ENCODE measurements at places on chromosomes 5 and 9. TPM values are rescaled to one million over a fixed set of nuclear protein-coding genes. Genes with fewer than 3 reads are reported as not detected.

DNA sequence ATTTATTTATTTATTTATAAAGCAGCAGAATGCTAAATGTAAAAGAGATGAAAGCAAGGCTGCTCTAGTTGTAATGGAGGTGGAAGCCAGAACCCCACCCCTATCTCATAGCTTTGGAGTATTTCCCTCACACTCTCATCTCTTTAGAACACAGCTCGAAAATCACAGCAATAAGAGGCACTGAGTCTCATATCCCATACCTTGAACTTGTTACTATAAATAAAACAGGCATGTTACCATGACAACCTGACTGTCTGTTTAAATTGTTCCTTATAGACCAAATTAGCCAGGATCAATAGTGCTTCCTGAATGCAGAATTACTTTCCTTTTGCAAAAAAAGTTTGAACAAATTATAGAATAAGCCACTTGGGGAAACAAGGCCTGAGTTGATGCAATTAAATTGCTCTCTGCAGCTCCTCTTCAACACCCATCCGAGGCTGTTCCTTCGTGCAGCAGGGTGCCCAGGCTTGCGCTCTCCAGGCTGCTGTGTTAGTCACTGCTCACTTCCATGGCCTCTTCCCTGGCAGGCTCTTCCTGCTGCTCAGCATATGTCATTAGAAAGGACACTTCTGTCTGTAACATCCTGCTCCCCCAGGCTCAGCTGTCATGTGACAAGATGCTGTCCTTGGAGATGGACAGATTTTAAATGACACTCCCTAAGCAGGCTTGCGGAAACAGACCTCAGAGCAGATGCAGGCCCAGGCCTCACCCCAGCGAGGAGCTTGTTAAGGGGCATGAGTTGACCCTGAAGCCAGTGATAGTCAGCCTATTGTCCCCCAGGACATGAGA, 120.2 kb downstream of the CARTPT start:
- DNase-seq, result no peak

- DNase-seq, result peak; percentile 27
These were observed 76.3 kb upstream of the PCA3 start for GRCh38 chr9:76687861-76688391.

GRCh38 chr5:65776441-65777141, 54.6 kb downstream of the NLN start:
- peak; percentile 33 for DNase-seq

Gene SNX18
- polyA plus RNA-seq, result 33.3 TPM

Gene SLC6A18
- not detected for polyA plus RNA-seq

DNA sequence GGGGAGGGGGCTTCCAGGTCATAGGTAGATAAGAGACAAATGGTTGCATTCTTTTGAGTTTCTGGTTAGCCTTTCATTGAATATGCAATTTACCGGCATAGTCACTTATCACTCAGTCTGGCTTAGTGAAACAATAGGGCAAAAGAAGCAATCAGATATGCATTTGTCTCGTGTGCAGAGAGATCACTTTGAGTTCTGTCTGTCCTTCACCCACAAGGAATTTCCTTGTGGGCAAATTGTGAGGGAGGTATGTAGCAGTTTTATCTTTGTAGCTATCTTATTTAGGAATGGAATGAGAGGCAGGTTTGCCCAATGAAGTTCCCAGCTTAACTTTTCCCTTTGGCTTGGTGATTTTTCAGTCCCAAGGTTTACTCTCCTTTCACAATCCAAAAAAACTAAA, 116.1 kb downstream of the TUSC1 start:
- no peak for DNase-seq

- no peak for DNase-seq
These were observed 70.9 kb downstream of the TRIO start for GRCh38 chr5:14213813-14214585.

DNA sequence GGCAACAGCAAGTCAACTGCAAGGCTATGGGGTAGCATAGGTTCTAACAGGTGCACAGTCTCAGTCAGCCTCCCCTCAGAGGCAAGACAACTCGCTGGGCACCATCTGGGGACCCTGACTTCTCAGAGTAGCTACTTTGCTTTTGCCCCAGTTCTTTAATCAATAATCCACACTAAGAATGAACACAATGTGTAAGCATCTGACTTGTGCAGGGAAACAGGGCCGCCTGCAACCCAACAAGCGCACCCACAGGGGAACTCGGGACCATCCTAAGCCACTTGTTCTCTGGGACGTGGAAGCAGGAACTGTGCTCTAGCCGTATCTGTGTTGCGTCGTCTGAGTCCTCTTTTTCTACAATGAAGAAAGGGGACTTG, 1.9 kb downstream of the MOB3B start:
- no peak for DNase-seq

Gene PCDHA13
- not detected for polyA plus RNA-seq

DNA sequence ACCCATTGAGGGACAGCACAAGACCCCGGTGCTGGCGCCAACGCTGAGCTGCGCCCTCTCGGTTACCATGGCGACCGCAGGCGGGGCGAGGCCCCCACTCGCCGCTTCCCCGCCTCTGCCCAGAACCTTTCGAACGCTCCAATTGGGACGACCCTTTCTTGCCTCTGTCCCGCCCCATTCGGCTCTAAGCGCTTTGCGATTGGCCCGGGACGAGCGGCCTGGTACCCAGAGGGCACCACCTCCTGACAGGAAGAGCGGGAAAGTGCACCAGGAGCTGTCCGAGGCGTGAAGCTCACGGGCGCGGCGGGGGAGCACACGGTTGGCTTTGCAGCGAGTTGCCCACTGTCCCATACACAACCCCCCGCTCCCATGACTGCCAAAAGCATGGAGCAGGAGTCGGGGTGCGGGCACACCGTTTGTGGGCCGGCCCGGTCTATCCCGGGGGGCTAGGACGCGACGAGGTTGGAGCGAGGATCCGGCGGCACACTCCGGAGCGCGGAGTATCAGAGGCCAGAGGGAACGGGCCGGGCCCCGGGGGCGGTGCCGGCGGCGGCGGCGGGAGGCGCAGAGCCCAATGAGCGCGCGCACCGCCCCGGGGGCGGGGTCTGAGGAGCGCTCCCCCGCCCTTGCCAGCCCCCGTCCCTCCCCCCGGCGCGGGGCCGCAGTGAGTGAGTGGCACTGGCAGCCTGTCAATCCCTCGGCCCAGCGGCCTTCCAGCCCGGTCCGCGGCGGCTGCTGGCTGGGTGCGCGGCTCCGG, 978 bp upstream of the PBX3 start:
- DNase-seq, result peak; percentile 65

Gene ALDH1B1
- 36.1 TPM for polyA plus RNA-seq

Gene PALM2AKAP2
- 7.8 TPM for polyA plus RNA-seq

DNA sequence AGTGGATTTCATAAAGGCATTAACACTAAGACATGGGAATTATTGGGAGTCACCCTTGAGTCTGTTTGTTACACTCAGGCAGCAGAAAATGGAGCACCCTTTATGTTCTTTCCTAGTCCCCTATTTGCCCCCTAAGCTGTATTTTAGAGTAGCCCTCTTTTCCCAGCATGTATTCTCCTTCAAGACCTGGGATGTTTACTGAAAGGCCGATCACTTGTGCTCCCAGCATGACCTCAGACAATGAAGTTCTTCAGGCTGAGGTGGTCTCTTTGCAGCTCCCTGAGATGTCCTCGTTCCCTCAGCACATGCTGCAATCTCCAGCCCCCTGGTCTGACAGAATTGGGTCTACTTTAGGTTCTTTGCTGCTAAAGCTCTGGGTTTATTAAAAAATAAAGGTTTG, 169.7 kb downstream of the YTHDC2 start:
- DNase-seq, result no peak

GRCh38 chr5:108581026-108581425, 166.7 kb upstream of the FER start:
- no peak for DNase-seq

DNA sequence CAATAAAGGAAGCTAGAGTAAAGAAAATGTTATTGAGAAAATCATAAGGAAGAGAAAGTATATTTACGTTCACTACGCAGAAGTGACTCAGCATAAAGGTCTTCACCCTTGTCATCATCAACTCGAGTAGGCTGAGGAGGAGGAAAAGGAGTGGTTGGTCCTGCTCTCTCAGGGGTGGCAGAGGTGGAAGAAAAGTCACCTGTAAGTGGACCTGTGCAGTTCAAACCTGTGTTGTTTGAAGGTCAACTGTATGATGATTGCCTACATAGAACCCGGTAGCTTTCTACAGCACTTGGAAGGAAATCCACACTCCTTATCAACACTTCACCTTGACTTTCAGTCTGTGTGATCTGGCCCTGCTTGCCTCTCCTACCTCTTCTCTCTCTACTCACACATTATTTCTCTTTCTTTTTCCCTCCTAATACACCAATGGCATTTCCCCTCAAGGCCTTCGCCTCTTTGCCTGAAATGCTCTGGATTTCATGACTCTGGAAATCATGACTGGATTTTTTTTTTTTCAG, 109.3 kb upstream of the CPEB4 start:
- DNase-seq, result no peak

DNA sequence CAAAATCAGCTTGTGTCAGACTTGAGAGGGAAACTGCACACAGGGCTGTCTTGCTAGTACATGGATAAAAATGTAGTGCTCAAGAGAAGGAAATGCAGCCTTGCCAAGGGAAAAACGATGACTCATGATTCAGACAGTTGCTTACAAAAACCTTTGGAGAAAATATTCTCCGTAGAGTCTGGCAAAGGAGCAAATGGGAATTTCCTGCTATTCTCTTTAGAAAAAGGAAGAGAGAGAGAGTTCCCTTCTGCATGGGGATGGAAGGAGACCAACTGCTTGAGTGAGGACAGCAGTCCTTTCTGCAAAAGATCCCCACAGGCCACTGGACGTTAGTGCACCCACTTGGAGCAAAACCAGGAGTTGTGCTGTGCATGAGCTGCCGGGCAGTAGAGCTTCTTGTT, 7.6 kb downstream of the IFNB1 start:
- peak; percentile 84 for DNase-seq

Gene GDNF
- 1.3 TPM for polyA plus RNA-seq

DNA sequence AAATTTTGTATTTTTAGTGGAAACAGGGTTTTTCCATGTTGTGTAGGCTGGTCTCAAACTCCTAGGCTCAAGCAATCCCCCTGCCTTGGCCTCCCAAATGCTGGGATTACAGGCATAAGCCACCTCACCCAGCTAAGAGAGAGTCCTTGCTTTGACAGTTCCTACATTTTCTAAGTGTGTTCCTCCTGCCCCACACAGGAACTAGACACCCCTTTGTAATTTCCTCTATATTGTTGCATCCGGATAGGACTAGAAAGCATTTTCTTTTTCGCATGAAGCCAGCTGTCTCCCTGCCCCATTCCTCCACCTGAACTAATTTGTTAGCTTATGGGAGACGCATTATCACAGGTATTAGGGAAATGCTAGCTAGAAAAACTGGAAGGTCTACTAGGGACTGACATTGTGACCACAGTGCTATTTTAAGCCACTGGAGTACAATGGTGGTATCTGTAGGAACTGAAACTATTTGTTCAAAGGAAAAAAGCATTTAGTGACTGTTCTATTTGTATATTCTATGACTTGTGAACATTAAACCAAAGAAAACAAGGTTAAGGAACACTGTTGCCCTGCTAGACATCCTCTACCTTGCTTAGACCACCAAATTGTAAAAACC, 214.1 kb downstream of the SMARCA2 start:
- no peak for DNase-seq

Gene TNFAIP8
- 11.3 TPM for polyA plus RNA-seq

DNA sequence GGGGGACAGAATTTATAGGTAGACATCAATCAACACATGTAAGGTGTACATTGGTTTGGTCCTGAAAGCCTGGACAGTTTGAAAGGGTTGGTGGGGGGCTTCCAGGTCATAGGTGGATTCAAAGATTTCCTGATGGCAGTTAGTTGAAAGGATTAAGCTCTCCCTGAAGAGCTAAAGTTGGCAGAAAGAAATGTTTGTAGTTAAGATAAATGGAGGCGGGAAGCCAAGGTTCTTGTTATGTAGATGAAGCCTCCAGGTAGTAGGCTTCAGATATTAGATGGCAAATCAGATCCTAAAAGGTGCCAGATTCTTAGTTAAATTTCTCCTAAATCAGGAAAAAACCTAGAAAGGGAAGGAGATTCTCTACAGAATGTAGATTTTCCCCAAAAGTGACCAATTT, 9.0 kb upstream of the LRRTM2 start:
- DNase-seq, result no peak

DNA sequence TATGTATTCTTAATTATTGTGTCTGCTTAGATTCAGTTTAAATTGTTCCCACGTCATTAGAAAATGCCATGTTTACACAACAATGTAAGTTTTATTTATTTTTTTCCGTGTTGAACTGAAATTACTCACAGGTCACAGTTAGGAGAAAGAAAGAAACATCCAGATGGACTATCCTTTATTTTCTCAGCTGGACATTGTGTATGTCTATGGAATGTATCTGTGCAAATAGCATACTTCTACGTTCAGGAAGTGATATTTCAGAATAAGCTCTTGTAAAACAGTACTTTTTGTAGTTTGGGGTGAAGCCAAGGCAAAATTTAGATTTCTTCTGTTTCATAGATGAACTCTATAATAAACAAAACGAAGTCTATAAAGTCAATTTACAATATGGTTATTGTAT, 249.0 kb upstream of the ZNF608 start:
- no peak for DNase-seq

DNA sequence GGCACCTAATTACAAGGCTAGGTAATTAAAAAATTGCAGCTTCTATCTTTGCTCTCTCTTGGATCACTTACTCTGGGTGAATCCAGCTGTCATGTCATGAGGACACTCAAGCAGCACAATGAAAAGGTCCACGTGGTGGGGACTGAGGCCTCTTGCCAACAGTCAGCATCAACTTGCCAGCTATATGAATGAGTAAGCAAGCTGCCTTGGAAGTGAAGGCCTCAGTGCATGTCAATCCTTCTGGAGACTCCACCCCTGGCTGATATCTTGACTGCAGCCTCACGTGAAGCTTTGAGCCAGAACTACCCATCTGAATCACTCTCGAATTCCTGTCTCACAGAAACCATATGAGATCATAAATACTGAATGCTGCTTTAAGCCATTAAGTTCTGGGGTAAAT, 140.5 kb downstream of the SNX18 start:
- no peak for DNase-seq

DNA sequence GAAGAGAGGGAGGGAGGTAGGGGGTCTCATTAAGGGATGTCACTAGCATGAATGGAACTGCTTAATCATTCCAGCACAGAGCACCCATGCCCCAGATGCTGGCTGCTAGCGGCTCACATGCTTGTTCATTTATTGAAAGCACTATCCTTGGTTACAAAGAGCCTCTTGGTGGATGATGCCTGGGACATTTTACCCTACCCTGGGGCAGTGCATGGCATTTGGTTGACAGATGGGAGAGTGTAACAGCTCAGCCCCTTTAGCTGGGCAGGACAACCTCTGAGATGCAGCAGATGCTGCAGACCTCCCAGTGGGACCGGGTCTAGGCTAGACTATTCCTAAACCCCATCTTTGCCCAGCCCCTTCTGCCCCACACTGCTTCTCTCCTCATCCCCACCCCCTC, 46.9 kb upstream of the TCERG1 start:
- DNase-seq, result no peak

Gene UNC13B
- 13.3 TPM for polyA plus RNA-seq

GRCh38 chr5:152864447-152864846, 459.4 kb upstream of the NMUR2 start:
- DNase-seq, result no peak

GRCh38 chr5:5658226-5658625, 235.7 kb downstream of the ICE1 start:
- peak; percentile 1 for DNase-seq

All from BJ (cell line).